ENCODE measurements at places on chromosomes 5 and 9. TPM values are rescaled to one million over a fixed set of nuclear protein-coding genes. Genes with fewer than 3 reads are reported as not detected.

NAIF1 gene
- 9.2 TPM for total RNA-seq

TMC1 gene
- total RNA-seq: not detected

ADAMTS12 gene
- 14.7 TPM for total RNA-seq

PPP3R2 gene
- total RNA-seq: not detected

TPM2 gene
- total RNA-seq: 521 TPM

ANKRD18B gene
- 0.17 TPM for total RNA-seq

Data from bronchus fibroblast of lung (primary cell).